ENCODE measurements at places on chromosomes 5 and 9.

DNA sequence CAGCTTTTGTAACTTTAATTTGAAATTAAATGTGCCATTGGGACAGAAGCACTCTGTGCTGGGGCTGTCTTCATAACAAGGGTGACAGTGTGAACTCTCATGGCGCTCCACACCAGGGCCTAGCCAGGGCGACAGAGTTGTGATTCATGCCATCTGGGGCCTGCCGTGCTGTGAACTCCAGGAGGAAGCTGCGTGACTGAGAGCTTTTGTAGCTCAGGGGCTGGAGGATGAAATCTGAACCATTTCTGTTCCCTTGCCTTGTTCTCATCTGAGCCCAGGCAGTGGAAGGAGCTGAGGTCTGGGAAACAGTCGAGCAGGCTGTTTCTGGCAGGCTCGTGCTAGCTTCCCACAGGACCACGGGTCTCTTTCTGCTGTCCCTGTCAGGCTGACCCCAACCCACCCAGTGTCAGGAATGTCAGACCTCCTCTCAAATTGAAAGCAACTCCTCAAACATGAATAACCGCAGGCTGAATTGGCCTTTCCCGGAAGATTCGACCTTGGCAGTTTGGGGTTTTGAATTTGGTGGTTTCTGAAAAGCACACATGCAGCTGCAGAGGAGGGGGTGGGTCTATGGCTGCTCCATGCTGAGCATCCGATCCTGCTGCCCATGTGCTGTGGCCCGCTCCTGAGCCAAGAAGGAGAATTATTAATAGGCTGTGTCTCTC is 69.2 kb upstream of the RPS23 start:
- peak; percentile 94 for DNase-seq

GRCh38 chr9:116713271-116713670 is 26.2 kb downstream of the TRIM32 start:
- no peak for DNase-seq

DNA sequence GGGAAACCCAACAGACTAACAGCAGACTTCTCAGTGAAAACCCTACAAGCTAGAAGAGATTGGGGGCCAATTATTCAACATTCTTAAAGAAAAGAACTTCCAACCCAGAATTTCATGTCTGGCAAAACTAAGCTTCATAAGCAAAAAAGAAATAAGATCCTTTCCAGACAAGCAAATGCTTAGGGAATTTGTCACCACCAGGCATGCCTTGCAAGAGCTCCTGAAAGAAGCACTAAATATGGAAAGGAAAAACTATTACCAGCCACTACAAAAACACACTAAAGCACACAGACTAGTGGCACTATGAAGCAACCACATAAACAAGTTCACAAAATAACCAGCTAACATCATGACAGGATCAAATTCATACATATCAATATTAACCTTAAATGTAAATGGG is 131.1 kb downstream of the OR2K2 start:
- DNase-seq: no peak

GRCh38 chr5:181061645-181062044 is 21.6 kb downstream of the BTNL9 start:
- DNase-seq: no peak

- no peak for DNase-seq
Observed at GRCh38 chr5:54725391-54726280, 208.1 kb downstream of the SNX18 start.

DNA sequence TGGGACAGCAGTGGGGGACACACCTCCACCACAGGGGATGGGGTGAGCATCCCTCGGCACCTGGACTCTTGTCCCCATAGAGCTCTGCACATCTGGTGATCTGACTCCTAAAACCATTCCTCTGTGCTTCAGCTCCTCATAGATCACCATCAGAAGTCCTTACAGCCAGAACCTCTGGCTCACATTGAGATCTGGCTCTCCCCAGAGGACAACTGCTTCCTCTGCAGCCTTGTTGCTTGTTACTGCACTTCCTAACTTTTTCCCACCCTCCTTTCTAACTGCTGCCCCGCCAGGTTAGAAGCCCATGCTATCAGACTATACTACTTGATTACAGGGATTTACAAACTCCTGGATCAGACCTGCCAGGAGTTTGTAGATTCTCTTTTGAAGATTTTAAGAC is 64.5 kb downstream of the ARSB start:
- DNase-seq: no peak

- DNase-seq: peak; percentile 65
Observed at GRCh38 chr9:109417054-109417453, 81.1 kb downstream of the PTPN3 start.

DNA sequence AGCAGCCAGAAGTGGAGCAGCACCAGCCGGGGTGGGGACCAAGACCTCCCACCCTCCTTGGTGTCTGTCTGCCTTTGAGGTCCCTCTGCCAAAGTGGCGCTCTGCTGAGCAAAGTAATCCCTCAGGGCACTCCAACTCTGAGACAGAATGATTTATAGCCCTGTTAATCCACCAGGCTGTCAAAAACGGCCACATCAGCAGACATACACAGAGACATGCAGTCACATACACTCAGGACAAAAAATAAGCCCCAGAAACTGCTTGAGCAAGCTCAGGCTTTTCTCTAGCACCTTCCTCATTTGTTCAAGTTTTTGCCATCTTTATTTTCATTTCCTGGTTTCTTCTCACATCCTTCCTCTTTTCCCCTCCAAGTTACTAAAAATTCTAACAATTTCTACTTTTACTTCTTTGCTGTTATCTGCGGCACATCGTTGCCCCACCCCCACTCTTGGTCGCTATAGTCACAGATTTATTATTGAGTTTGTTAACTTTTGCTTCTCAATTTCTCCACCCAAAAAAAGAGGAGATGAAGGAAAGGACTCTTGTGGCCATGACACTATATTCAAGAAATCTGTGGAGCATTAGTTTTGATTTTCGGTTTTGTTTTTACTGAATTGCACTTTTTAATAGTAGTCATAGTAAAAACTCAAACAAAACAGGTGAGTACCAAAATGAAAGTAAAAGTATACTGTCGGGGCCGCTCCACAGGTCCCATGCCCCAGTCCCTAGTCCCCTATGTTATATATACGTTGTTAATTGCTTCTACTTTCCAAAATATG is 17.4 kb upstream of the ADRB2 start:
- DNase-seq: no peak

DNA sequence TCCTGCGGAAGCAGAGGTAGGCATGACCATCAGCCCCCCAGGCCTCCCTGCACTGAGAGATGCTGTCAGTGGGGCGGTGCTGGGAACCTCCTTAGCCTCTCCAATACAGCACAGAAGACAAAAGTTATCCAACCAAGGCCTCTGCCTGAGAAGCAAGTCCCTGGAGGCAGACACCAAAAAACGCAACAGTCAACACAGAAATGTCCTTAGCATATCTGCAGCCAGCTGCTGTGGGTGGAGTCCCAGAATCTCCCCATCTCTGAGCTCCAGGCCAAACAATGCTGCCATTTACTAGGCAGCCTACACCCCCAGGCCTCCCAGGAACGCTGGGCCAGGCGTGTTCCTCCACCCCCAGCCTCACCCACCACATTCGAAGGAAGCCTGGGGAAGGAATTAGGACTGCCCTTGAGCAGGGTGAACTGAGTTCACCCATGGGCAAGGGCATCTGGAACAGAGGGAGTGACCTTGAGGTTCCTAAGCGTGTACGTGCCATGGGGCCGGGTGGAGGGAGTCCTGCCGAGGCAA is 43.7 kb downstream of the STK10 start:
- DNase-seq: no peak

GRCh38 chr9:109845226-109845625 is 65.2 kb downstream of the PALM2AKAP2 start:
- no peak for DNase-seq

DNA sequence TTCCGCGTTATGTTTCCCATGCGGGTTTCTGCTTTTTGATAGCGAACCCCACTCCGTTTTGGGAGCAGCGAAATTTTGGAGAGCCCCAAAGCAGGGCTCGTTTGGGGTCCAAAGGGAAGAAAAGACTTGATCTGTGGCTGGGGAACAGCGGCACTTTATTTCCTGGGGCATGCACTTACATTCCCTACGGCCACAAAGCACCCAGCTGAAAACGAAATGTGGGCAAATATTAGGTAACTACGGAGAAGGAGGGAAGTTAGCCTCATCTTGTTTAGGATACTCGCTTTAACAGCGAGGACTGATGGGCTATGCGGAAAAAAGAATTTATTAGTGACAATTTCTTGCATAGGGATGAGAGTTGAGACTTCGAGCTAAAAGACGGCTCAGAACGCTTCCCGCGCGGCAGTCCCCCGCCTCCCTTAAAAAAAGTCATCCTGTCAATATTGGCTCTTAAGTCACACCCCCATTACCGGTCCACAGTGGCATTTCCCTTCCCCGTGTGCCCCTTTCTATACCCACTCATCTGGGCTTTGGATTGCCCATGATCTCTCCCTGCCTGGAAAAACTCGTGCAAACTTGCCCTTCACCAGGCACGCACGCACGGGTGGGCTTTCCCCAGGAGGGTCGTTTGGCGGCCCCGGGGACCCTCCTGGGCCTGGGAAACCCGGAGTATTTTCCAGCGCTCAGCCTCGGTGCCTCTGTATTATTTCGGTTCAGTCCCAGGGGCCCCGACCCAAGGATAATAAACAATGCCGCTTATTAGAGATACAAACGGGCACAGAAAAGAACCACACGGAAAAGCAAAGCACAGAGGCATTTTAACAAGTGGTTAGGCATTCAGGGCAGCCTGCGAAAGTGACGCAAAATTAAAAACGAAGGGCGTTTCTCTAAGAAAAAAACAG is 35.8 kb upstream of the NFIB start:
- DNase-seq: no peak

GRCh38 chr5:39485079-39485478 is 60.3 kb upstream of the DAB2 start:
- no peak for DNase-seq

- DNase-seq: peak; percentile 95
Observed at GRCh38 chr9:35646533-35647265, 4.0 kb downstream of the SIT1 start.

DNA sequence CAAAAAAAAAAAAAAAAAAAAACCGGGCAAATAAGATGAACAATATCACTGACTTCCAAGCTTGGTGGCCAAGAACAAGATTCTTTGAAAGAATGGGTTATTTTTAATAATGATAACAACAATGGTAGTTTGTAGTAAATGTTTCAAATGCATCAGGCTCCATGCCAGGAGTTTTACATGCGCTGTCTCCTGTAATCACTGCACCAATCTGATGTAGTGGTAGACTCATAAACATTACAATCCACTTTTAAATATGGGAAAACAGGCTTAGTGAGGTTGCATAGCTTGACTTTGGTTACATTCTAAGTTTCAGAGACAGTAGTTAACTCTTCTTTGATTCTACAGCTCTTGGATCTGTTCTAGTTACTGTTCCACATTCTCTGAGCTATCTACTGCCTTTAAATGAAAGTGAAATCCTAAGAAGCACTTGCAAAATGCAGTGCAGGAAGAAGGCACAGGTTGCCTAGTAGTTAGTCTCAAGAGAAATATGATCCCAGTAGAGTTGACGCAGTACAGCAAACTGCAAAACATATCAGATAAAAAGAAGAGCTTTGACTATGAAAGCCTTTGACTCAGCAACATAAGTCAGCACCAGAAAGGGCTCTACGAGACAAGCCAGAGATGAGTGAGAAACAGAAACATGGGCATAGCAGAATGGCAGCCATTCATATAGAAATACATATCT is 62.1 kb downstream of the PDE4D start:
- DNase-seq: no peak

DNA sequence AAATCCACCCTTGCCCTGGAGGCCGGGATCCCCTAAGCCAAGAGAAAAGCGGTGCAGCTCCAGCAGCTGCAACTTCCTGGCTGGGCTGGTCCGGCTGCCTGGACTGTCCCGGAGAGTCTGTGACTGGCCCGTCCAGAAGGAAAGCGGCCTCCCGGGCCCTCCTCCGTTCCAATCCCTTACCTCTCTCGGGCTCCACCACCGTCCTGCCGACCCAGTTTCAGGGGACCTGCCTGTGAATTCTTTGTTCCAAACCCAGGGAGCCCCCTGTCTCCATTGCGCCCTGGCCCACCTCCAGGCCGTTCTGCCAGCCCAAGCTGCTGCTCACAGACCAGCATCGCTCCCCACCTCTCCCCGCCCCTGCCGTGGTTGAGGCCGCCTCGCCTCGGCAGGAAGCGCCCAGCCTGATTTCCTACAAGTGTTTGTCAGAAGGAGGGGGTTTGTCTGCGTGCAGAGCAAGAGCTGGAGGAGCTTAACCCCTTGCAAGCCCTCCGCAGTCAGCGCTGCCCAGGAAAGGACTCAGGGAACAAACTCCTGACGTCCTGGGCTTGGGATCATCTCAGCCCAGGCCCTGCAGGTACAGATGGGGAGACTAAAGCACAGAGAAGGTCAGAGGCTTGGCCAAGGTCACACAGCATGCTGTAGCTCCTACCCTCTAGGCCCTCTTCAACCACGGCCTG is at the start of gene AKNA:
Gene AKNA, minus strand, starts transcription at position 303 of the 677 bp plus-strand sequence. CDS start 6,649 bp downstream, outside the sequence.
- DNase-seq: peak; percentile 90

- DNase-seq: no peak
Observed at GRCh38 chr9:109269081-109269480, 51.8 kb downstream of the EPB41L4B start.

DNA sequence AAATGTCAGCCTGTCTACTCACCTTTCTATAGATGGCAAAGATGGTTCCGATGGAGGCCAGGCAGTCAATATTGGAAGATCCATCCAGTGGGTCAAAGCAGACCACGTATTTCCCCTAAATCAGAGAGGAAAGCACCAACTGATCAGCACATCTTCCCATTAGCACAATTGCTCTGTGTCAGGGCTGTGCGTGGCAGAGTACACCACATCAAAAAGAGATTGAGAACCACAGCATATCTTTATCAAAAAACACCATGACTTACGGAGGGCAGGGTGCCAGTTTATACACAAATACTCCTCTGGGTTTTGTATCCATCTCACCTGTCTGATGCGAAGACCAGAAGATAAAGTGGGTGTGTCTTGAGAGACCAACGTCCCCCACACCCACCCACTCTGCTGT is 9.1 kb downstream of the FBP2 start:
- no peak for DNase-seq

- no peak for DNase-seq
Observed at GRCh38 chr9:98911042-98911441, 32.7 kb upstream of the COL15A1 start.

DNA sequence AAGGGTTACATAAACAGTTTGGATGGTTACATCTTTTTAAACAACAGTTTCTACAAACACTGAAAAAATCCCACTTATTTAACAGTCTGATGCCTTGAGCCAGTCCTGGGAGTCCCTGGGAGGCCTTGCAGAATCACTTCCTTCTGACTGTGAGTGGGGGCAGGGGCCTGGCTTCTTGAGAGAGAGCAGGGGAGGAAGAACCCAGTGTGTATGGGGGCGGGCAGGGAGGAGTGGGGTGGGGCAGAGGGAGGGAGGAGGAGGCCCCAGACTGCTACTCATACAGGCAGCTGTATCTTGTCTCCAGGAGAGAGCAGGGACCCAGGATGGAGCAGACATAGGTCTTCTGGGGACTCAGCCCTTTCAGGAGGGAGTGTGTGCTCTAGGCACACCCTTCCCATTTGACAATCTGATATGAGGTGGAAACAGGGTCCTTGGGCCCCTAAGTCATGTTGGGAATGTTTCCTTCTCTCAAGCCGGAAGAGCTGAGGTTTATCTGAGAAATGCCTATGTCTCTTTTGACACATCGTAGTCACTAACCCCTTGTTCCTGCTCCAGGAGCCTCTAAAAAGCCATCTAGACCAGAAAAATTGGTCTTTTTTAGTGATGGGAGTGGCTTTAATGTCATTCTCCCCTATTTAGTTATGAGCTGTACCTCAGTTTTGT is 52.8 kb downstream of the IRF1 start:
- DNase-seq: peak; percentile 83

- no peak for DNase-seq
Observed at GRCh38 chr9:37370968-37371563, 51.4 kb upstream of the GRHPR start.

- DNase-seq: no peak
Observed at GRCh38 chr9:116547729-116548426, 139.2 kb upstream of the TRIM32 start.

- no peak for DNase-seq
Observed at GRCh38 chr5:163894645-163895044, 389.2 kb downstream of the MAT2B start.

GRCh38 chr5:164013077-164013670 is 507.8 kb downstream of the MAT2B start:
- DNase-seq: peak; percentile 32
